ENCODE measurements at places on chromosomes 16 and 17.

- DNase-seq = no peak
These were observed 1.5 kb downstream of the IRX5 start for GRCh38 chr16:54932021-54932660.

DNA sequence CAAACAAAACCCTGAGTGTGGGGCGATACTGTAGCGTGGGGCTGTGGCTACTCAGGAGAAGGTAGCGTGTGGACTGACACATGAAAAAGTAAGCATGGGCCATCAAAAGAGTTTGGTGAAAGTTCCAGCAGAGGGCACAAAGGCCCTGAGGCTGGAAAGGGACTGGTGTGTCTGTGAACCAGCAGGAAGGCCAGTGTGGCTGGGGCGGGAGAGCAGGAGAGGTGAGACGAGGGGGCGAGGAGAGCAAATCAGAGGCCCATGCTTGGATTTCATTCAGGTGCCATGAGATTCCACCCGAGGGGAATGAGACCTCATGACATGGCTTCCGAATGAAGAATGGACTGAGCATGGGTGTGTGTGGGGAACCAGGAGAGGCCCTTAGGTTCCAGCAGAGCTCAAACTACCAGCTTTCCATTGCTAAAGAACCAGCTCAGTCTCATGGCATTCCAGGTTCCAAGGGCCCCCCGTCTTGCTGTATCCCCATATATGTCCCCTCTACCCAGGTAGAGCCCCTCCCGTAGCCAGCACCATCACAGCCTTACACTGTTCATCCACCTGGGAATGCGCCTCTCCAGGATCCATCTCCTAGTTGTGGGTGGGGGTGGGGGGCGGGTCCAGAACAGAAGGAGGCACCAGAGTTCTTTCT, 31.1 kb downstream of the TRPV2 start:
- no peak for DNase-seq

- DNase-seq = no peak
These were observed 269.1 kb downstream of the FTO start for GRCh38 chr16:53973021-53973420.

DNA sequence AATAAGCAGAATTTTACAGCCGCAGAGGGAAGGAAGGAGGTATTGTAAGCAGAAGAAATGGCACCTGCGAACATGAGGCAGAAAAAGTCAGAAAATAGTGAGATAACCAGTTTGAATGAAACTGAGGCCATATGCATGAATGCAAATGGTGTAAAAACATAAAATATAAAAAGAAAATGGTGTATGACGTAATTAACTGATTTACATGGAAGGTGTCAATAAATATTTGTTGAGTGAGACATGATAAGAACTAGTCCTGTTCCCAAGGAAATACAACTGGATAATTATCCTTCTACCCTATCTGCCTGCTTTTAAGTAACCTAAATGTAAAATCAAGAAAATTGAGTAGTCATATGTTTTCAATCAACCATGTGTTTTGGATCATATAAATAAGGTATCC, 178.1 kb upstream of the TOX3 start:
- no peak for DNase-seq

GRCh38 chr16:26961459-26961858, 105.3 kb upstream of the C16orf82 start:
- no peak for DNase-seq

- no peak for DNase-seq
These were observed 78.6 kb upstream of the ZFHX3 start for GRCh38 chr16:73126525-73126853.

- no peak for DNase-seq
These were observed 37.4 kb downstream of the PSME3IP1 start for GRCh38 chr16:57148481-57148880.

GRCh38 chr16:65268331-65268730, 146.5 kb upstream of the CDH11 start:
- DNase-seq = no peak

GRCh38 chr17:52986056-52986662, 827.6 kb upstream of the CA10 start:
- no peak for DNase-seq

DNA sequence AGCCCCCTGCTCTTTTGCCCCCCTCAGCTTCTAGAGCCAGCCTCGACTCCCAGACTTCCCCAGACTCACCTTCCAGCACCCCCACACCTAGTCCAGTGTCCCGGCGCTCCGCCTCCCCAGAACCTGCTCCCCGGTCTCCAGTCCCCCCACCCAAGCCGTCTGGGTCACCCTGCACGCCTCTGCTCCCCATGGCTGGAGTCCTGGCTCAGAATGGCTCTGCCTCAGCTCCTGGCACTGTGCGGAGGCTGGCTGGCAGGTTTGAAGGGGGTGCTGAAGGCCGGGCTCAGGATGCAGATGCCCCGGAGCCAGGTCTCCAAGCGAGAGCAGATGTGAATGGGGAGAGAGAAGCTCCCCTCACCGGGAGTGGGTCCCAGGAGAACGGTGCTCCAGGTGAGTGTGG, 2.2 kb downstream of the ARHGEF15 start:
- no peak for DNase-seq

- DNase-seq = no peak
These were observed 93.3 kb upstream of the CLEC3A start for GRCh38 chr16:77929004-77929403.

DNA sequence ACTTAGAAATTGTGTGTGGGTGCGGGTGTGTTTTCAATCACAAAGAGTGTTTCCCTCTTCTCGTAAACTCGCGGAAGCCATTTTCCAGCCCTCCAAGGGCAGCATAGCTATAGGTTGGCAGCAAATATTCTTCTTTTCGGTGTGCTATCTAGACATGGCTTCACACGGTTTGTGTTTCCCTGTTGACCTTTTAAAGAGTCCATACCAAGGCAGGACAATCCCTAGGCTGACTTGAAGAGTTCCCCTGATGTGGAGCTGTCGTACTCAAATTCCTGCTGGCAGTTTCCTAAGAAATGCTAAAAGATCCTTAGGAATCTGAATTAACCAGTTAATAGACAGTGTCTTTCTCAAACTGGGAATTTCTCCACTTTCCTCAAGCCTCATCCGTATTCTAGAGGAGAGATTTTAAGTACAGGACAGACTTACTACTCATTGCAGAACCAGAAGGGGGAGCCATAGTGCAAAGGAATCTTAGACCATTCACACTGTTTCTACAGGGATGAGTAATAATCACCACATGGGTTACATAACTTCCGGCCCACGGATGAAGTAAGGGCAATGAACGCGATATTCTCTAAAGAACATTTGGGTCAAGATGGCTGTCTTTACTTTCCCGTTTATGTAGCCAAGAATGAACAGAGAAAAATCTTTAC, 288.6 kb upstream of the ELAC2 start:
- no peak for DNase-seq

- DNase-seq = no peak
These were observed 34.1 kb upstream of the CHMP6 start for GRCh38 chr17:80957461-80957941.

GRCh38 chr17:80831491-80831890, 160.2 kb upstream of the CHMP6 start:
- DNase-seq = no peak

DNA sequence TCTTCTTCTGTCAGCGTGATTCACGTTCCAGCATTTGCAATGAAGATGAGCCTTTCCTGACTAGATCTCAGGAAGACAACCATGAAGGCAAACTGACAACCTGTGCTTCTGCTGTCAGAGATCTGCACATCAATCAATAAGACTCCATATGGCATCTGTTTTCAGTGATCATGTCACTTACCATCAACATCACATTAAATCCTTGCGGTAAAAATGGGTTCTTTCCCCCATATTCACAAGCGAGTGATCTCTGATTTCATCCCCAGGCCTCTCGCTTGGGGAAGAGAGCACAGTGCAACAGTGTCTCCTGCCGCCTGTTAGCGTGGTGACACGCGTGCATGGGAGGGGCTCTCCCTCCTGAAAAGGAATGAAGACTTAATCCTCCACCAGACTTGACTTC, 11.1 kb downstream of the NACA2 start:
- no peak for DNase-seq

GRCh38 chr17:10156948-10157607, 41.3 kb downstream of the GAS7 start:
- peak; percentile 35 for DNase-seq

- DNase-seq = no peak
These were observed 64.9 kb upstream of the PMFBP1 start for GRCh38 chr16:72236866-72237265.

Data from CD4-positive, alpha-beta T cell treated with Interleukin-17A for 1 hour (primary cell).